ENCODE measurements at places on chromosomes 1 and 21. TPM values are rescaled to one million over a fixed set of nuclear protein-coding genes. Genes with fewer than 3 reads are reported as not detected.

Gene LAMB3
- total RNA-seq = 8.5 TPM

DNA sequence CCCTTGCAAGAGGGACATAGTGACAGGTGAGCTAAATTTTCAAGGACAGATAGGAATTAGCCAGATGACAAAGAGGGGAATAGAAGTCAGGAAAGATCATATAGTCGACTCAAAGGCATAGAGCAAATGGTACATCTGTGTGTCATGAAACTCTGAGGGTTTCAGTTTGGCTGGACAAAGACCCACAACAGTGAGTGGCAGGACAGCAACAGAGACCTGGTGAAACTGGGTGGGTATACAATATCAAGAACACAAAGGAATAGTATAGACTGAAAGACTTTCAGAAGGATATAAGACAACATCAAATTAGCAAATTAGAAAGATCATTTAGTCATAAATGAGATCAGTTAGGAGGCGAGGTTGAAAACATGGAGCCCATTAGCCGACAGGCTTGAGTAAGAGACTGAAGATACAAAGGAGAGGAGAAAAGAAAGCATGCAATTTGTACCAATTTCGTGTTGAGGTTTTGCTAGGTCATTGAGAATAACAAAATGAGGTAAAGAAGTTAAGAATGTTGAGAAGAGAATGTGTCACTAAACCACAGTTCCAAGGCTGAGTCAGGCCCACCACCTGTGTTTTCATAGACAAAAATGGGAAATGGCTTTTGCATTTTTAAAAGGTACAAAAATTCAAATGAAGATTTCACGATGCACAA lies 213.8 kb downstream of the HHIPL2 start:
- peak; percentile 48 for DNase-seq

DNA sequence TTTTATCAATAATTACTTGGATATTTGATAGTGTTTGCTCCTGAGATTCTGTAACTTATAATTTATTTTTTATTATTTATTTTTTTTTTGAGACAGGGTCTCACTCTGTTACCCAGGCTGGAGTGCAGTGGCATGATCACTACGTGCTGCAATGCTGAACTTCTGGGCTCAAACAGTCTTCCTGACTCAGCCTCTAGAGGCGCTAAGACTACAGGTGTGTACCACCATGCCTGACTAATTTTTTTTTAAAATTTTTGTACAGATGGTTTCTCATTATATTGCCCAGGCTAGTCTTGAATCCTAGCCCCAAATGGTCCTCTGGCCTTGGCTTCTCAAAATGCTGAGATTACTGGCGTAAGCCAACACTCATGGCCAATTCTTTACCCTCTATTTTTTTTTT lies 845.5 kb upstream of the ADGRL4 start:
- DNase-seq = no peak

GRCh38 chr1:23791516-23792047 lies 637 bp downstream of the LYPLA2 start:
- DNase-seq = no peak

Gene CELA3A
- 2.6 TPM for total RNA-seq

DNA sequence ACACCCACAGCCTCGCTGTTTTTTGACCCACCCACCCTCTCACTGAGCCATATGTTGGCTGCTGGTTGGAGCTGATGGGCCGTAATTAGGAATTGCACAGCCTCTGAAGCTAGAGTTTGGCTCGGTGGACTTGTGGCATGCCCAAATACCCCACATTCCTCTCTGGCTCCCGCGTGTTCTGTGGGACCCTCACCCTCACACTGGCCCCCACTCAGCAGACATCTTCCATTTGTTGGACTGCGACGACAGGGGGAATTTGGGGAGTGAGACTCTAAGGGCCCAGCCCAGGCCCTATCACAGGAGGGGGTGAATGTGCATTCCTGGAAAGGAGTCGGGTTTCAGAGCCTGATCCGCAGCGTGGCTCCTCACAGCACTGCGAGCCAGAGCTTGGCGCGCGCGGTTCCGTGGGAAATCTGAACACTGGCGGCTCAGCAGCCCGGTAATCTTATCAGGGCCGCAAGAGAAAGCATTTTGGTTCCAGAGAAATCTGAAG lies 5.2 kb downstream of the RCSD1 start:
- DNase-seq = peak; percentile 88

Gene TTC39A
- total RNA-seq = 0.52 TPM

Gene ACKR1
- total RNA-seq = not detected

Data from myocyte (in vitro differentiated cells).